ENCODE measurements at places on chromosomes 1 and 21. TPM values are rescaled to one million over a fixed set of nuclear protein-coding genes. Genes with fewer than 3 reads are reported as not detected.

DNA sequence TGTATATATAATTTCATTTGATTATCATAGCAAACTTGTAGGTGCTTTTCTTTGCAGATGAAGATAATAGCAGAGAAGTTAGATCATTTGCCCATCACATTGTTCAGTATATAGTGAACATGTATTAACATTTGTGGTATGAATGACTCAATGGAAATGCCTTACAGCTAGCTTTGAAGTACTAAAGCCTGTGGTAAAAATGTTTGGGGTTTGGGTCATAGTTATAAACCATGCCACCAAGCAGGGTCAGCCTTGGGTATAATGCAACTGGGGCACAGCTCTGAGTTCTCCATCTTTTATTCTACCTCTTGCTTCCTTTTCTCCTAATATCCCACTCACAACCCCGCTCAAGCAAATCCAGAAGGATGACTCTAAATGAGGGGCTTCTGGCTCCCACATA lies 141.6 kb downstream of the KCNT2 start:
- DNase-seq, result no peak
- H3K36me3 ChIP-seq, result peaks cover 9% of the 10 kb centered on the region
- H3K27me3 ChIP-seq, result no peaks in the 10 kb centered on the region
- H3K27ac ChIP-seq, result no peak overlapping the region

DNA sequence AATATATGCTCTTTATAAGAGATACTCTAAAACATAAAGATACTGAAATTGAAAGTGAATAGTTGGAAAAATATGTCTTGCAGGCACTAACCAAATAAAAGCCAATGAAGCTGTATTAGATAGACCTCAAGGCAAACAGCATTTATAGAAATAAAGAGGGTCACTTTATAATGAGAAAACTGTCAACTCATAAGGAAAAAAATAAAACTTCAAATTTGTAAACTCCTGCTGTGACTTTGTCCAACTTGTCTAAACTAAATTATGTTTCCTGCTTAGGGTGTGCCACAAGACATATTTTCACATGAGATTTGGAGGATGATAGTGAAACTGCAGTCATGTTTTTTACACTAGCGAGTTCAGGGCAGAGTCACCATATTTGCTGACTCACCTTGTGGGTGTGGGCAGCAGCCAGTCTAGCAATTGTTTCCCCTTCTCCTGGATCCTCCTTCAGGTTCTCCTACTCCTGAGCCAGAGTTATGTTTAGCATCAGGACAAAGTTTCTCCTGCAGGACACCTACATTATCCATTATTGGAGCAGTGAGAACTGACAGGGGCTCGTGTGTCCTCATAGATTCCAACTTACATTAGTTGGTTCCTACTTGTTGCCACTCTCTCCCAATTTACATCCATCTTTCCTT lies 43.8 kb downstream of the CD53 start:
- H3K27ac ChIP-seq, result no peak overlapping the region
- no peaks in the 10 kb centered on the region for H3K4me1 ChIP-seq
- no peak overlapping the region for H3K4me3 ChIP-seq
- no peak for DNase-seq

DNA sequence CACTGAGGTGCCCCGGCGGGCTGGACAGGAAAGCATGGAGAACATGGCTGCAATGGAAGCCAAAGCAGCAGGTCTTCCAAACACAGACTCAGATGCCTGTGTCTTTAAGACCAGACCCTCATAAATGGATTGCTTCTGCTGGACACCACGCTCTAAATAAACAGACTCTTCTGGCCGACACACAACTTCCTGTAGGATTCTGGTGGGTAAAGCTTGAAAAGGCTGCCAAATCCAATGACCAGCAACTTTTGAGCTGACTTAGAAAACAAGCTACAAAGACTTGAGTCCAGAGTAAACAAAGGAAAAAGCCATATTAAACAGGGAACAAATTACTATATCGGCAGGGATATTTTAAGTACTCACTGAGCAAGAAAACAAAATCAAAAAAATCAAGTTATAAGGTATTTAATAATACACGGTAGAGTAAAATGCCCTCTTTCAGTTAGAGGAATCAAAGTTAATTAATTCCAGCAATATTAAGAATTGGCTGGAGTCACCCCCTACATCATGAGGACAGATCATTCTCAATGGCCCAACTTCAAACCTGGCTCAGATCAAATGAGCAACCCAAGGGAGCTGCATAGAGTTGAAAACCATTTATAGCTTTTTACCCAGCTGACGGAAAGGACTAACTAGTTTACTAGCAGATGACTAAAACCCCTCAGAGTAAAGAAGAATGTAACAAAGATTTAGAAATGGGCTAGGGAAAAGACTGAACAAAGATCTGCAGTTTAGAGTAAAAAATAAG lies 102.4 kb downstream of the TGFBR3 start:
- no peak for DNase-seq
- H3K4me3 ChIP-seq, result no peak overlapping the region
- H3K36me3 ChIP-seq, result peaks cover 10% of the 10 kb centered on the region
- H3K27me3 ChIP-seq, result no peaks in the 10 kb centered on the region
- H3K4me1 ChIP-seq, result peaks cover 59% of the 10 kb centered on the region

- no peaks in the 10 kb centered on the region for H3K27me3 ChIP-seq
- no peak overlapping the region for H3K27ac ChIP-seq
- H3K36me3 ChIP-seq, result no peaks in the 10 kb centered on the region
- H3K4me1 ChIP-seq, result no peaks in the 10 kb centered on the region
- no peak for DNase-seq
- H3K4me3 ChIP-seq, result no peak overlapping the region
Measured at GRCh38 chr1:201429736-201430501, 8.4 kb upstream of the TNNI1 start.

GRCh38 chr1:162736633-162737067 lies 53.9 kb upstream of the HSD17B7 start:
- H3K4me3 ChIP-seq, result no peak overlapping the region
- H3K27me3 ChIP-seq, result no peaks in the 10 kb centered on the region
- H3K36me3 ChIP-seq, result peaks cover 12% of the 10 kb centered on the region

DNA sequence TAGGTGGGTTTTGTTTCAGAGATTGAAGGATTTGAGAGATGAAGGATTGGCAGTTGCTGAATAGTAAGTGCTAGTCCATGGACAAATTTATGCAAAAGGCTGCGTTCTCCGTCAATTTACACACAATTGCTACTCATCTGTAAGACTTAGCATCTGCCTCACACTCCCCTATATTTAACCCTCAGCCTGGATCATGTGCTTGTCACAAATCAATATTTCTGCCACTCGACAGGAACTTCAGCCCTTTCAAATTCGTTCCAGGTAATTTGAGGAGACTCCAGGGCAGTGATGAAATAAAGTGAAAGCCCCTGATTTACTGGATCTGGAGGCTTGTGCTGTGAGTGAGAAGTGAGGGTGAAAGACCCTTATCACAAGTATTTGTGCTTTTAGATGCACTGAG lies 105.6 kb upstream of the UBE2U start:
- no peaks in the 10 kb centered on the region for H3K27me3 ChIP-seq
- no peak for DNase-seq
- peaks cover 27% of the 10 kb centered on the region for H3K4me1 ChIP-seq
- no peak overlapping the region for H3K27ac ChIP-seq
- no peak overlapping the region for H3K4me3 ChIP-seq
- H3K36me3 ChIP-seq, result no peaks in the 10 kb centered on the region

GRCh38 chr1:222814536-222815439 lies at the start of gene DISP1:
Gene DISP1, plus strand, starts transcription at chr1:222815039. Its CDS starts 127,785 bp downstream, at chr1:222942824.
- peak within 1 kb of the TSS; percentile 87 for H3K27ac ChIP-seq
- no peaks in the 10 kb centered on the region for H3K36me3 ChIP-seq
- peak; percentile 89 for DNase-seq
- peaks cover 32% of the 10 kb centered on the region for H3K4me1 ChIP-seq
- no peaks in the 10 kb centered on the region for H3K27me3 ChIP-seq
- peak within 1 kb of the TSS; percentile 92 for H3K4me3 ChIP-seq

- no peak overlapping the region for H3K27ac ChIP-seq
- DNase-seq, result no peak
- H3K4me3 ChIP-seq, result no peak overlapping the region
- peaks cover 17% of the 10 kb centered on the region for H3K4me1 ChIP-seq
- no peaks in the 10 kb centered on the region for H3K36me3 ChIP-seq
Measured at GRCh38 chr1:241842565-241842964, 5.4 kb upstream of the EXO1 start.

Gene MX2
- not detected for total RNA-seq

DNA sequence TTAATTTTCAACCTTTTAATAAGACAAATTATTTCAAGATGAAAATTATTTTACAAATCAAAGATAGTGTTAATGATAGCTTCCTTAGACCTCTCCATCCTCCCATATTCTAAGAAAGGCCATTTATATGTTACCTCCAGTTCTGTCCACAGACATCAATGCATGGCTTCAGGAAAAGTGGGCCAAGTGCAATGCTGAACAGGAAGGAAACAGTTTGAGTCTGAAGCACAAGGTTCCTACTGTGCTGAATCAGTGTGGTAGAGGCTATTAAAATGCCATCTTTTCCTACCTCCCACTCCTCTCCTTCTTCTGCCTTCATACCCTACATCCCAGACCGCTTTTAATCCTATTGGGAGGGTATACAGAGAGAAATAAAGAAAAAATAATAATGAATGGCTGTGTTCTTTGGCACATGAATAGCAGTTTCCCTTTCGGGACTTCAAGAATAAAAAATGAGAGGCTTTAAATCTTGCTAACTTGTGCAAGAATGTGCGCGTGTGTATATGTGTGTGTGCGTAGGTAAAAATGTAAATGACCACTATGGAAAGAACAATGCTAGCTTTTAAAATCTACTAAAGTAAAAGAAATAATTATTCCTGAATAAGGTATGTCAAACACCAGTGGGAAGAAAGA lies 62.6 kb upstream of the C1orf105 start:
- H3K4me1 ChIP-seq, result peaks cover 24% of the 10 kb centered on the region
- no peaks in the 10 kb centered on the region for H3K27me3 ChIP-seq
- H3K27ac ChIP-seq, result peak overlapping the region; percentile 95
- no peaks in the 10 kb centered on the region for H3K36me3 ChIP-seq
- no peak for DNase-seq
- peak overlapping the region; percentile 52 for H3K4me3 ChIP-seq

DNA sequence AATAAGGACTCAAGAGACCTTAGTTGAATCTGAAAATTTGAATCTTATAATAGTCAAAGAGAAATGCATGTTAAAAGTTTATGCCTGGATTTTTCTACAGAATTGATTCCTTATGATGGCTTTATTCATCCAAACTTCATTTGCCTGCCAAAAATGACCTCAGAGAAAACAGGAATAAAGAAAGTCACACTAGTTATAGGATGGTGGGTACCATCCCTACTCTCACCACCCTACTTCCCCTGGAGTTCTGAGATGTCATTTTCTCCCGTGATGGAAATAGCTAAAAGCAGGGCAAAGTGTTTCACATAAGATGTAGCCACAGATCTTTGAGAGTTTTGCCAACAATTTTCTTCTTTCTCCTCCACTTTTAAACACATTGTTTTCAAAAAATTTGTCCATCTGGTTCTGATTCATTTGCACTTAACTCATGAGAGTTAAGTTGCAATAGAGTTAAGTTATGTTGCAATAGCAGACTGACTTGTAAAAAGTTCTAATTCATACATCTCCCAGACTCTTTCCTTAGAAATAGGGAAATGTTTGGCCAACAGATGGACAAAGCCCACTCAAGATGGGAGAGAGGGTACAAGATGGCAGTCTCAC lies 384.6 kb downstream of the PLPP3 start:
- no peaks in the 10 kb centered on the region for H3K36me3 ChIP-seq
- H3K4me3 ChIP-seq, result no peak overlapping the region
- peak overlapping the region; percentile 0 for H3K27ac ChIP-seq

GRCh38 chr1:239308701-239309333 lies 77.6 kb upstream of the CHRM3 start:
- no peak overlapping the region for H3K4me3 ChIP-seq
- peaks cover 5% of the 10 kb centered on the region for H3K27me3 ChIP-seq
- H3K27ac ChIP-seq, result no peak overlapping the region
- no peaks in the 10 kb centered on the region for H3K36me3 ChIP-seq

DNA sequence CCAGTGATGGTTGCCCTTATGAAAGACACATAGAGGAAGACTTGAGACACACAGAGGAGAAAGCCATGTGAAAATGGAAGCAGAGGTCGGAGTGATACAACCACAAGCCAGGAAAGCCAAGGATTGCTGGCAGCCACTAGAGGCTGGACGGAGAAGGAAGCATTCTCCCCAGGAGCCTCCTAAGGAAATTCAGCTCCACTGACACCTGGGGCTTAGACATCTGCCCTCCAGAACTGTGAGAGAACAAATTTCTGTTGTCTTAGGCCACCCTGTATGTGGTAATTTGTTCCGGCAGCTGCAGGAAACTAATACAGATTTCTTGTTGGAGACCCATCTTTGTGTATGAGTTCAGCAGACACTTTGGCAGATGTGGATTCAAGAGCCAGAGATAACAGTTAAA lies 126.9 kb upstream of the ATP1A1 start:
- H3K27ac ChIP-seq, result no peak overlapping the region
- no peaks in the 10 kb centered on the region for H3K36me3 ChIP-seq
- H3K4me3 ChIP-seq, result no peak overlapping the region
- no peak for DNase-seq
- peaks cover 27% of the 10 kb centered on the region for H3K27me3 ChIP-seq

Gene CNTN2
- not detected for total RNA-seq

GRCh38 chr1:183191833-183192232 lies 5.8 kb downstream of the LAMC2 start:
- H3K27me3 ChIP-seq, result no peaks in the 10 kb centered on the region
- H3K27ac ChIP-seq, result no peak overlapping the region
- no peak overlapping the region for H3K4me3 ChIP-seq

- DNase-seq, result no peak
- no peaks in the 10 kb centered on the region for H3K36me3 ChIP-seq
- H3K27ac ChIP-seq, result no peak overlapping the region
Measured at GRCh38 chr1:222329493-222330045, 218.3 kb downstream of the HHIPL2 start.

Gene DIO1
- total RNA-seq, result not detected
